Lung microvascular endothelial cell (primary cell): ENCODE measurements at places on chromosomes 12 and 14. TPM values are rescaled to one million over a fixed set of nuclear protein-coding genes. Genes with fewer than 3 reads are reported as not detected.
A peak's percentile ranks its signal among the peaks of the same experiment; 100 is the strongest.

DNA sequence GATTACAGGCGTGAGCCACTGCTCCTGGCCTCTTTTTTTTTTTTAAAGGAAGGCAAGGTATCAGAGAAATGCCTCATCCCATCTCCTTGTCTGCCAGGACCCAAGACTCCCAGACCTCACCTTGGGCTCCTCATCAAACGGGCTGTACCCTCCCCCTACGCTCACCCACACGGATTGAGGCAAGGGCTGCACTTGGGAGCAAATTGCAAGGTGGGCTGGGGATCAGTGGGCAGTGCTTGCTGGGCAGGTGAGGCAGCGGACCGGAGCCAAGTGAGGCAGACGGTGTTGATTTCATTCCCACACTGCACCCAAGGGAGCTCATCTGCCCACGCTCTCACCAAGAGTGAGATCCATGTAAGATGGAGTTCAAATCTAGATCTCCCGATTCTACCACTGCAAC is 41.0 kb upstream of the DICER1 start:
- DNase-seq, result no peak

The FAM181A gene
- not detected in 2 replicates for total RNA-seq

The LRP1-AS gene
- not detected in 2 replicates for total RNA-seq

DNA sequence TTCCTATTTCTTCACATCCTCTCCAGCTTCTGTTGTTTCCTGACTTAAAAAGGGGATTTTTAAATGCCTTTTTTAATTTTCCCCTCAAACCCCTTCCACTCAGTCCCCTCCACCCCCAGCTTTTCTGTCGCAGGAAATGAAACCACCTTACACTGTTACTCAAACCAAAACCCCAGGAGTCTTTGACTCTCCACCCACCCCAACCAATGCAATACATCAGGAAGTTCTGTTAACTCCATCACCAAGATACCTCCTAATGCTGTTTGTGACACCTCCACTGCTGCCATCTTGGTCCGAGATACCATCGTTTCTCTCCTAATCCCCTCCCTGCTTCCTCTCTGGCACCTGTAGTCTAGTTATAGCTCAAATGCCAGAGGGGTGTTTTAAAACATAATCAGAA is 25.4 kb upstream of the CPM start:
- DNase-seq, result no peak

DNA sequence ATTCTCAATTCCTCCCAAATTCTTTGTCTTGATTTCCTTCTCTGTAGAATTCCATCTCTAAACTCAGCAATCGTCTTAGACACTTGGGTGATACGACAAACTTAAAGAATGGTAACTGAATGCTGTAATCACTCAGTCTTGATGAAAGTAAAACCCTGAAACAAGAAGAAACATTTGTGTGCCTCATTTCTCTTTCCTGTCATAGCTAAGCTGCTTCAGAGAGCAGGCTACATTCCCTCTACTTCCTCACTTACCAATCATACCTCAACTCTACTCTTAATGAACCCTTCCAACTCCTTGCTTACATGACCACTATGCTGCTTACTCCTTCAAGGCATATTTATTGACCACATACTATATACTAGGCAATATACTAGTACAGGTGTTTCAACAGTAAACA is 8.3 kb downstream of the MAP4K5 start:
- peak; percentile 14 for DNase-seq

DNA sequence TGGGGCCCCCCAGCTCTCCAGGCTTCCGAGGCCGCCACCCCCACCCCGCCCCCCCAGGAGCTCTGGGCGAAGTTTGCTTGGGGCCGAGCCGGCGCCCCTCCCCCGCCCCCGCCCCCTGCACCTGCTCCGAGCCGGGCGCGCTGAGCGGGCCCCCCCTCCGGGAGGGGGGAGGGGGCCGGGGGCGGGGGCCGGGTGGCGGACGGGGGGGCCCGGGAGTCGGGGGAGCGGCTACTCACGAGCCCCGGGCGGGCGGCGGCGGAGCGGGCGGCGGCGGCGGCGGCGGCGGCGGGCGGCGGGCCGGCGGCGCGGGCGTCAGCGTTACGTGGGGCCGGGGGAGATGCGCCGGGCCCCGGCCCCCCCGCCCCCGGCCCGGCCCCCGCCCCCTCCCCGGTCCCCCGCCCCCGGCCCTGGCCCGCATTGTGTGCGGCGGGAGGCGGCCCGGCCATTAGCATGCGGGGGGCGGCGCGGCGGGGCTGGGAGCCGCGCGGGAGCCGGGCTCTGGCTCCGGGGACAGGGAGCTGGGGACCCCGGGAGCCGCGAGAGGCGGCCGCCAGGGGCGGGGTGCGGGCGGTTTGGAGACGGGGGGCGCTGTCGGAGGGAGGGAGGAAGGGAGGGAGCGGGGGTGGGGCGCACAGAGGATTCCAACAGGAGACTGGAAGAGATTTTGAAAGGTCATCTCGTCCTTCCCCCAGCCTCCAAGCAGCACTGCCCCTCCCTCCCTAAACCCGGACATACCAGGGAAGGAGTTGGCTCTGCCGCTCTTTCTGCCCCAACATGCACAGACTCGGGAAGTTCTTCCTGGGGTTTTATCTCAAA is at the start of gene ZNF219:
Gene ZNF219 (minus strand): TSS at position 580 of the 816 bp plus-strand sequence. CDS start 5,064 bp downstream, outside the sequence.
- peak; percentile 39 for DNase-seq

The PGF gene
- 20.2 and 92.0 TPM in 2 replicates for total RNA-seq

DNA sequence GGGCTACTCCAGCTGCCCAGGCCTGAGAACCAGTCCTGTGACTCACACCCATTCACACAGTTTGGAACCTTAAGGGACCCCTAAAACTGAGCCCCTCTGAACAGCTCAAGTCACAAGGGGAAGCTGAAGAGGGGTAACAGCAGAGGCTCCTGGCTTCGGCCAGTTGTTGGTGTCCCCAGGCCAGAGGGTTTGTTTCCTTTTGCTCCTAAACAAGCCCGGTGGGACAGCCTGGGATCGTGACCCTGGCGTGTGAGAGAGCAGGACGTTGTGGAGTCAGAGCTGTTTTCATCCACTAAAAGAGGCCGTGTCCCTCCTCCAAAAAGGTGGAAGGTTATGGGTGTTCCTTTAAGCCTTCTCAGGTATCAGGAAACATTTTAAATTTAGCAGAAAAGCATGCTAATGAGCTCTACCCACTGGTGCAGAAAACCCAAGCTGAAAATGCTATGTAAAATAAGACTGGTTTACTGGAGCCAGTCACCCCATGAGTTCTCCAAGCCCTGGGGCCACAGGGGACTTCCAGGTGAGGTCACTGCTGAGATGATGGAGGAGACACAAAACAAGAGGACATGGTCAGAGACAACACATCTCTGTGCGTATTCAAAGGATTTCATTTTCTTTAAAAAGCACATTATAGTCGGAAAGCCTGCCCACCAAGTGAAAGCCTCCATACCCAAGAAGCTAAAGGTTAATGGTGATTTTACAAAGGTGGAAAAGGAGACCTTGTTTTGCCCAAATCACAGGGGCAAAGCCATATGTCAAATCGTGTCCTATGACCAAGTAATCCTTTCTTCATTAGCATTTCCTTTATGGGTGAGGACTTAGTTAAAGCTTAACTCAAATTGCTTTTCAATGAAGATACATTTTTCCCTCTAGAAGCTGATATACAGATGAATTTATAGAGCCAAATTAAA is 14.1 kb downstream of the PRKAB1 start:
- DNase-seq, result no peak

The IFT81 gene
- total RNA-seq, result 5.2 and 7.5 TPM in 2 replicates

- DNase-seq, result no peak
Observed at GRCh38 chr12:18811273-18811672, 73.4 kb downstream of the CAPZA3 start.

GRCh38 chr14:93778856-93779629 is 9.2 kb downstream of the PRIMA1 start:
- no peak for DNase-seq

The CBLN3 gene
- 0.20 and 0.22 TPM in 2 replicates for total RNA-seq

GRCh38 chr12:66697404-66697803 is 18.5 kb upstream of the GRIP1 start:
- DNase-seq, result no peak

The MMP17 gene
- 5.0 and 9.9 TPM in 2 replicates for total RNA-seq

DNA sequence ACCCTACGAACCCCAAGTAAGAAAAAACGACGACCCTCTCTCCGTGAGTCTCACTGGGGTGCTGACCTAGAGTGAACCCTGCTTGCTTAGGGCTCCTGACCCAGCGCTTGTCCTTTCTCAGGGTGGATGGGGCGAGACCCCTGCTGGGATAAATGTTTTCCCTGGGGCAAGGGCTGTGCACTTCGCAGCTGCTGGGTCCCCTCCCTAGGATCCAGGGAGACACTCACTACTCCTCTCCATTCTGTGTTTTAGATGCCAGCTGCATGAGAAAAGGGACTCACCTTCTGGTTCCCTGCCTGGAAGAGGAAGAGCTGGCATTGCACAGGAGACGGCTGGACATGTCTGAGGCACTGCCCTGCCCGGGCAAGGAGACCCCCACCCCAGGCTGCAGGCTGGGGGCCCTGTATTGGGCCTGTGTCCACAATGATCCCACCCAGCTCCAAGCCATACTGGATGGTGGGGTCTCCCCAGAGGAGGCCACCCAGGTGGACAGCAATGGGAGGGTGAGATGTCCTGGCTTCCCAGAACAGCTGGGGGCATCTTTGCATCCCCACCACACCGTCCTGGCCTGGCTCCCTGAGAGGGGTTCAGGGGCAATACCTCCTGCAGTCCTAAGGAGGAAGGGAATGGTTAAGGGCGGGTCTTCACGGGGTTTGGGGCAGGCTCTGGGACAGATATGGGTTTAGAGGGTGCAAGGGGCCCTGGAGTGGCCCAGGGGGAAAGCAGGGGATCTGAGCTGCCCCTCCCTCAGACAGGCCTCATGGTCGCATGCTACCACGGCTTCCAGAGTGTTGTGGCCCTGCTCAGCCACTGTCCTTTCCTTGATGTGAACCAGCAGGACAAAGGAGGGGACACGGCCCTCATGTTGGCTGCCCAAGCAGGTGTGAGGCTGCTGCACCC is 663 bp downstream of the ANKRD33 start:
- no peak for DNase-seq

- DNase-seq, result no peak
Observed at GRCh38 chr12:100164153-100164704, 21.6 kb upstream of the BLTP3B start.

GRCh38 chr12:106084759-106085158 is 54.0 kb downstream of the NUAK1 start:
- no peak for DNase-seq

The FGF6 gene
- total RNA-seq, result not detected in 2 replicates

The OTX2 gene
- not detected in 2 replicates for total RNA-seq

DNA sequence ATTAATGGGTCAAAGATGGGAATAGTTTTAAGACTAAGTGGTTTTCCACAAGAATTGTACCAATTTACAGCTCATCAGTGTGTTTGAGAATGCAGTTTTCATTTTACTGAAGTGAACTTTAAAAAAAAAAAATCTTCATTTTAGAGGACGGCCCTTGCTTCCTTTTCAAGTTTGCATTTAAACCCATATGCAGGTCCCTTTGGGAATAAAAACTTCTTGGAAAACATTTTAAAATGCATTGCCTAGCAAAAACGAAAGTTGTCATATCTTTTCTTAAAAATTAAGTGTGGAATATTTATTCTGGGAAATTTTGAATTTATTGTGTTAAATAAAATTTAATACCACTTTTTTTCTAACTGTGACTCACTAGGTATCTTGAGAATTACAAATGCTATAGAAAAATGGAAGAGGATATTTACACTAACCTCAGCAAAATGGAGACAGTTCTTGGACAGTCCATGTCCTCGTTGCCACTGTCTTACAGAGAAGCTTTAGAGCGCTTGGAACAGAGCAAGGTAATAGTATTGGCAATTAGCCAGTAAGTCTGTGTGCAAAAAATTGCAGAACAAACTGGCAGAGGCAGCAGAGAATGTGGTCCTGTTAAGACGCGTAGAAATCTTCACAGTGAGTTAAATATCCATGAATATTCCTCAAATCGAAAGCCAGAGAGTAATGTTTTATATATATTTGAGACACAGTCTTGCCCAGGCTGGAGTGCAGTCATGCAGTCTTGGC is 209.7 kb downstream of the SYNE2 start:
- no peak for DNase-seq

The CAPS2 gene
- 0.22 and 0.40 TPM in 2 replicates for total RNA-seq

DNA sequence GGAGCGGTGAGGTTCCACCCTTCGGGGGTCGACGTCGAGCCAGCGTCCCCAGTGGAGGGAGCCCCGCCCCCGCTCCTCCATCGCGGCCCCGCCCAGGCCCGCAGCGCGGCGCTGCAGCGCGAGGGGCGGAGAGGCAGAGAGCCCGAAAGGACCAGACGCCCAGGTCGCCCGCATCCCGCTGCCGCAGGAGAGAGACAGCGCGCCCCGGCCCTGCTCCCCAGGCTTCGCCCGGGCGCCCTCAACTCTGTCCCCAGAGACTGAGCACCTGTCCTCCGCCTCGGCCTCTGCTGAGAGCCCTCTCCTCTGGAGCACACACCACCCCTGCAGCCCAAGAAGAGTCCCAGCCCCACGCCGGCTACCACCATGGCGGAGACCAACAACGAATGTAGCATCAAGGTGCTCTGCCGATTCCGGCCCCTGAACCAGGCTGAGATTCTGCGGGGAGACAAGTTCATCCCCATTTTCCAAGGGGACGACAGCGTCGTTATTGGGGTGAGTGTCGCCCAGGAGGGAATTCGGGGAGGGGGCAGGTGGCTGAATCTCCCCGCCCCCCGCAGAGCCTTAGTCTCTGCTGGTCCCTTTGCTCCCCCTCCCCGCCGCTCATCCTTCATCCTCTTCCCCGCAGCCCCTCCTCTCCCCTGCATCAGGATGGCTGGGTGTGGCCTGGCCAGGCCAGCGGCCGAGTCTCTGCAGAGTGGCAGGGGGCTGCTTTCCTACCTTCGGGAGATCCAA is at the start of gene KIF5A:
Gene KIF5A (plus strand): TSS at position 136 of the 732 bp plus-strand sequence. CDS start 228 bp downstream, at position 364.
- no peak for DNase-seq

- no peak for DNase-seq
Observed at GRCh38 chr12:124923905-124924734, 9.7 kb upstream of the UBC start.

DNA sequence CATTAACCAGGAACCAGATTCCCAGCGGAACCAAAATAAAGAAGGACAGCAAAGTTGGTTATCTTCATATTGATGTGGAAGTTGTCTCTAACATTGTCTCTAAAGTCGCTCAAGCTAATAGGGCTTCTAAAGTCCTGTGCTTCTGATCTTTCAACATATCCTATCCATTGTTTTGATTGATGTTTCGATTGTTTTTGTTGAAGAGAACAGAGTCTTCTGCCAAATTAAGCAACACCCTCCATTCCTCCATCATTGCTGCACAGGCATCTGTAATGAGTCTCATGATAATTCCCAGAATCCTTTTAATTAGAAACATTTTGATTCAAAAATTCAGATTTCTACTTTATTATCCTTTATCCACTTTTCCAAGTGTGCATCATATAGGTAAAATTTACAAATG is 71.6 kb upstream of the AVPR1A start:
- DNase-seq, result no peak
